PC-9 (cell line): ENCODE measurements at places on chromosomes 1 and 21.

DNA sequence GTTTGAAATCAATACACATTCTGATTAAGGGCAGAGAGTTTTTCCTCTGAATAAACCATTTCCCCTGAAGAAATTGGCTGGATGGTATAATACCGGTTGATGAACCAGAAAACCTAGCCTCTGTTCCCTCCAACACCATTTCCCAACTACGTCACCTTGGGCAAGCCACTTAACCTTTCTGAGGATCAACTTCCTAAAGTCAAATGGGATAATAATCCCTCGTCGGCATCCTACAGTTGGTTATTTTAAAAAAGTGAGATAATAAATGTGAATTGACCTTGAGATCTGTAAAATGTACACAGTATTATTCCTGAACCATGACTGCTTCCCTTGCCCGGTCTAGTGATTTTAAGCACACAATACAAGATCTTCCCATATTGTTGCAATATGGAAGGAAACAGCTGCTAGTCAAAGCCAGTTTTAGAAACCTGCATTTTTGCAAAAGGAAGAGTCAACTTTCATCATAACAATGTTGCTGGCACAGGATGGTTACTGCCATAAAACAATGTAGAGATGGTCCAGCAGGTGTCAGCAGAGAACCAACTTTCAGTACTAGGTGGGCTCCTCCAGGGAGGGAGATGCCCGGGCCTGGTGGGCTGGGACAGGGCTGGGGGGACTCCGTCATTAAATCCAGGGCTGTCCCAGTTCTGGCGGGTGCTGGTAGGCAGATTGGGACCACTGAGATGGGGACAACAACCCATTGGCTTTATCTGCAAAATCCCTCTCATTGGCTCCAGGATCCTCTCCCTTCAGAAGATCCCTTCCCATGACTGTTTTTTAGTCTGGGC is 5.2 kb upstream of the HLX start:
- DNase-seq = no peak

GRCh38 chr21:45481977-45482898 is 60.0 kb downstream of the SLC19A1 start:
- no peak for DNase-seq

DNA sequence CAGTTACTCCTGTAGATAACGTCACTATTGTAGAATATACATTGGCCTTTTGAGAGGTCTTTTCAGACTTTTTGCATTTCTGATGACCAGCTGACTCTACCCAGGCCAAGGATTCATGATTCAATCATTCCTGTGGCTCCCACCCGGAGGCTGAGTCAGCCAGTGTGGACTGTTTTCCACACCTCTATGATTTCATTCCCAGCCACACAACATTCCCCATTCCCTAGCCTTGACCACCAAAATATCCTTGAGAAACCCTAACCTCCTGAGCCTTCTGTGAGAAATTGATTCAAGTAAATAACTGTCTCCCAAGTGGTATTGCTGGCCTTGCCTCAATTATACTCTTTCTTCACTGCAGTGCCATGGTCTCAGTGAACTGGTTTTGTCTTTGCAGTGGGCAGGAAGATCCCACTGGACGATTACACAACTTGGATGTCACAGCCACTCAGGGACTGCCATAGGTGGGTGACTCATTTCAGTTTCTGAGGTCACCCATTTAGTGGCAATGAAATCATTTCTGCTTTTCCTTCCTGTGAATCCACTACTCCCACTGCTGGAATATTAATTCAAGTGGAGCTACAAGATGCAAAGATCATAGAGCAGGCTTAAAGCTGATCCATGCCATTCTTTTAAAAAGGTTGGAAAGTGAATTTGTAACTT is 518.6 kb upstream of the ZP4 start:
- no peak for DNase-seq

DNA sequence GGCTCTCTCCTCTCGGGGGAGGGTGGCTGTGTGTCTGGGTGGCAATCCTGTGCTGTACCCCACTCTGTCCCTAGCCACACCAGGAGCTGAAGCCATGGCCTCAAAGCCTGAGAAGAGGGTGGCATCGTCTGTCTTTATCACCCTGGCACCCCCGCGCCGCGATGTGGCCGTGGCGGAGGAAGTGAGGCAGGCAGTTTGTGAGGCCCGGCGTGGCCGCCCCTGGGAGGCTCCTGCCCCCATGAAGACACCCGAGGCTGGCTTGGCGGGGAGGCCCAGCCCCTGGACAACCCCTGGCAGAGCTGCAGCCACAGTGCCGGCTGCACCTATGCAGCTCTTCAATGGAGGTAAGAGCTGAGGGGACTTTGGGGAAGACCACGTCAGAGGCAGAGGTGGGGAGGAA is 6.3 kb downstream of the FBLIM1 start:
- DNase-seq = no peak

GRCh38 chr1:176949033-176949662 is 215.4 kb downstream of the ASTN1 start:
- DNase-seq = peak; percentile 38

DNA sequence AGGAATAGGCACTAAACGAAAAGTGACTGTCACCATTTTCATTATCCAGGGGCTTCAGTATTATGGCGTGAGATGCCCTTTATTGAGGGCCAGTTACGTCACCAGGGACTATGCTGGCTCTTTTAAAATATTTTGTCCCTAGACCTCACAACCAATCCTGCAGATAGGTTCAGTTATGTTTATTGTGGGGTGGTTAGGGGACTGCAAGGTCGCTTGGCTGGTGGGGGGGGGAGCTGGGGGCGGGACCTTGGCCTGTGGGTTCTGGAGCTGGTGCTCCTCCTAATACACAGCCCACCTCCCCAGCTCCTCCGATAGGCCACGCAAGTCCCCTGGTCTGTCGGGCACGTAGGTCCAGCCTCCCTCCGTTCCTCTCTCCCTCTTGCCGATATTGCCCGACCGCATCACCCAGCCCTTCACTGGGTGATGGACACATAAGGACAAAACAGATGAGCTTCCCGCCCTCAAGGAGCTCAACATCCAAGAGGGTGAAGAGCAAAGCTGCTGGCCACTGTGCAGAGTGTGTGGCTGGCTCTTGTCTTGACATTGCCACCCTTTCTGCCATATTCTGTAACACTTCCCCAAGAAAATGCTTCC is 271.8 kb downstream of the MATN1 start:
- DNase-seq = no peak

DNA sequence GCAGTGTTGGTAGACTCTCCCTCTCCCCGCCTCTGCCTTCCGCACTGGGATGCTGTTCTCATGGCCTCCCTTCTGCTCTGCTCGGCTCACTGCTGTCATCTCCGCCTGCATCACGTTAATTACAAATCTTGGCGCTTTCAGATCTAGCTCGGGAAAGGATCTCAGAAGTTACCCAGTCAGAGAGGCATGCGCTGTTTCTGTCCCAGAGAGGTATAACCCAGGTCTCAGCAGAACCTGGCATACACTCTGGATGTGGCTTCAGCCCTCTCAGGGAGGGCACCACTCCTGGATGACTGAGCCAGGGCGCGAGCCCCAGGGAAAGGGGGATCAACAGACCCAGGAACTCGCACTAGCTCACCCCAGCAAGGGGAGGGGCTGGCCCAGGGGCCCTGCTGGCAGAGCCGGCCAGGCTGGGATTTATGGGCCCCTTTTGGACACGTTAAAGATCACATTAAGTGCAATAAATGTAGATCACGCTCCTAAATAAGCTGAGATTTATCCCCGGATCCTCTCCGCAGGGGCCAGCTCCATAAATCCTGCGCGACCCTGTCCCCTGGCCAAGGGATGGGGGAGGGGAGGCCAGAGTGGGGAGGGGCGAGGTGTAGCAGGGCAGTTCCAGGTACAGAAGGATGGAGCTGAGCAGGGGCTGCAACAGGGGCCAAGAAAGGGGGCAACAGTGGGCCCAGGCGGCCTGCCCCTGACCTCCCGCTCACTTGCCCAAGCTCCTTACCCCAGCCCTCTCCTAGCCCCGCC is 101.3 kb upstream of the ZBTB40 start:
- DNase-seq = no peak

DNA sequence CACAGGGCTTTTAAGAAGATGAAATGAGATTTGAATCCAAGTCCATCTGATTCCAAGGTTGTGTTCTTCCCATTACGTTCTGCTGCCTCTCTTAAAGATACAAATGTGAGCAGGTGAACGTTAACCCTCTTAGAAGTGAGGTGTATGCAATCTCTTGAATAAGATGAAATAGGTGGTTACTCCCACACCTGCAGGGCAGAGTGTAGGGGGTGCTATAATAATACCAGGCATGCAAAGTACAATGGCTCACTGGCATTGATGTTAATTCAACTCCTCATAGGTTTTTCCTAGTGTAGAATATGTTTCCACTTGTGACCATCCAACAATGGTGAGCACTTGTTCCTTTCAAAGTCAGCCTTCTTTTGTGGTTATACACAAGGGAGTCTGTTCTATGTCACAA is 163.0 kb downstream of the ASTN1 start:
- no peak for DNase-seq

- DNase-seq = peak; percentile 66
These were observed 124.6 kb upstream of the IVNS1ABP start for GRCh38 chr1:185441605-185442004.

GRCh38 chr1:61741711-61742619 is at the start of gene PATJ:
Gene PATJ, plus strand, starts transcription at chr1:61742480. Its CDS starts 20,413 bp downstream, at chr1:61762893.
- peak; percentile 80 for DNase-seq

- no peak for DNase-seq
These were observed 103.6 kb downstream of the CNIH3 start for GRCh38 chr1:224719716-224720115.

DNA sequence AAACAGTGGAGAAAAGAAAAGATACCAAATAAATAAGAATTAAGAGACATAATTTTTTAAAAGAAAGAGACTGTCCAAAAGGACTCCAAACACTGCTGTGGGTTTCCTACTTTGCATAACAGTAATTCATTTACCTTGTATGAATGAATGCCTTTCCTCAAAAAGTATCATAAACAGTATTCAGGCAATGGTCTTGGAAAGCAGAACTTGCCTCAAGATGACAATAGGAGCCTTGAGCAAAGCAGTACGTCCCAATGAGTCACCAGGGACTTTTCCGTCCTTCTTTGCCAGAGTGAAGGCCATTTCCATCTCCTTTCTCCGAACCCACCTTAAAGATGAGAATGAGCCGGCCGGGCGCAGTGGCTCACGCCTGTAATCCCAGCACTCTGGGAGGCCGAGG is 186.4 kb downstream of the ZBTB18 start:
- DNase-seq = no peak

DNA sequence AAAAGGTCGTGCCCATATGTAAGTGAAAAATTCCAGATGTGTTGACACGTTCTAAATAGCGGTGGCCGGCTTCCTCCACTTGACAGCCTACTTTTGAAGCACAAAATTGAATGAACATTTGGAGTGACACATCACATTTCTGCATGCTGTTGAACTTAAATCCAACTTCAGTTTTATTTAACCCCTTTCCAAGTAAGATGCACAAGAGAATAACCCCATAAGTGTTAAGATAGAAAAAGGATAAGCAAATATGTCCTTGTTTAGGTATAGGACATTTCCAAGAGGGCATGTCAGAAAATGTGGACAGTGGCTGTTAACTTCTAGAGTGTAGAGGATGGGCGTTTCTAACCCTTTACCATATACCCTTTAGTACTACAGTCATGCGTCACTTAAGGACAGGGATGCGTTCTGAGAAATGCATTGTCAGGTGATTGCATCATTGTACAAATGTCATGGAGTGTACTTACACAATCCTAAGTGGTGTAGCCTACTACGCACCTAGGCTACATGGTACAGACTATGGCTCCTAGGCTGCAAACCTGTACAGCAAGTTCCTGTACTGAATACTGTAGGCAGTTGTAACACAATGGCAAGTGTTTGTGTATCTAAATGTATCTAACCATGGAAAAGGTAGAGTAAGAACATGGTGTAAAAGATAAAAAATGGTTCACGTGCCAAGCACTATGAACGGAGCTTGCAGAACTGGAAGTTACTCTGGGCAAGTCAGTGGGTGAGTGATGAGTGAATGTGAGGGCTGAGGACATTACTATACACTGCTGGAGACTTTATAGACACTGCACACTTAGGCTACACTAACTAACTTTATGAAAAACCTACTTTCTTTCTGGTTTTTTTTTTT is 9.3 kb upstream of the FAM89A start:
- DNase-seq = no peak

GRCh38 chr1:155990005-155990739 is 11.8 kb upstream of the ARHGEF2 start:
- no peak for DNase-seq

DNA sequence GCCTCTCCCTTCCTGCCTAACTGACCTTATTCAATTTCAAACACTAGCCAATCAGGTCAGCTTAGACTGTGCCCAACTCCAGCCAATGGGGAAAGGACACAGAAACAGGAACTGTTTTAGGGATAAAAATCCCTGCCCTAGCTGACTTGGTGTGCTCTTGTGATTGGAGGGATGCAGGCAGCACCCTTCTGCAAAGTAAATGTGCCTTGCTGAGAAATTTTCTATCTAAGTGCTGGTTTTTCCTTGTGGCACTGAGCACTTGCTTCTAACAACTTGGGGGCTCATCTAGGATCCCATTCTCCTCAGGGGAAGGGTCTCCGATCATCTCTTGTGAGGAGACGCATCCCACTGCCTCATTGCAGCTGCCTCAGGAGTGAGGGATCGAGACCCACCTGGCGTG is 10.7 kb upstream of the CD2 start:
- no peak for DNase-seq

- no peak for DNase-seq
These were observed 86.7 kb downstream of the CCDC185 start for GRCh38 chr1:223479718-223480425.

DNA sequence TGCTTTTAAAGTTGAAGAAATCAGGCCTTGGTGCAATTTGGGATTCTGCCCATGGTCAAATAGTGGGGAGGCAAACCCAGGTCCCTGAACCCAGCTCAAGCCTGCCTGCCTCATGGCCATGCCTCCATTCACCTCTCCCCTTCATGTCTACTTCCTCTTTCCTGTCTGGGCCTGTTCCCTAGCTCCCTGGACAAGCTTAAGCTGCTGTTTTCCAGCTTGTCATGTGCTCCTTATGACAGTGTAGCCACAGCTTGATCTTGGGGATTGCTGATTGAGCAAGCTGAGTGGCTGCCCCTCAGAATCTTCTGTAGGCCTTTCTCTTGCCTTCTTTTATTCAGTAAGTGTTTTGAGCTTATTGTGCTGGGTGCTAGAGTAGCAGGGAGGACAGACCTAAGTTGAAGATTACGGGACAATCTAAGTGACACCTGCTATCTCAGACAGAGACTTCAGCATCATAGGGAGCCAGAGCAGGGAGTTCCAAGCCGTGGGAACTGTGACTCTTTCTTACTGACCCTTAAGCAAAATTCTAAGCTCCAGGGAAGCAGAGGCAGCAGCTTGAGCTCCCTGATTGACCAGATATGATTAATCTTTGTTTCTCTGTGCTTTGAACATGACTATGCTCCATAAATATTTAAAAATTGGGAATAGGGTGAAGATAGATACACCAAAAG is 520 bp upstream of the MR1 start:
- no peak for DNase-seq

DNA sequence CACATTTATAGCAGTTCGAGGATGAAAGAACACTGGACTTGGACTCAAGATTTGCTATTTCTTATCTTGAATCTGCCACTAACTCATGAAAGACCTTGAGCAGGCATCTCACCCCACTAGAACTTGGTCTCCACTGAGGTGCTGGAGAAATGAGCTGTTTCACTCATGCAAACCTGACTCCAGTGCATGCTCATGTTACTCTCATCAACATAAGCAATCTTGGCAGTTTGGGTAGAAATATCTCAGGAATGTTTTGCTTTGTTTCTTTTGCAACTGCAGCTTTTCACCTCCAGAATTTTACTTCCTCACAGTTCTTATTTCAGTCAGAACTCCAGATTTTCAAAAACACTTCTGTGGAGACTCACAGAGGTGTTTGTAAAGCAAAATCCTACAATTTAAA is 46.2 kb upstream of the DAB1 start:
- no peak for DNase-seq
